ENCODE measurements at places on chromosomes 12 and 14. TPM values are rescaled to one million over a fixed set of nuclear protein-coding genes. Genes with fewer than 3 reads are reported as not detected.

PIK3C2G gene
- not detected for total RNA-seq

ADCY4 gene
- total RNA-seq = 36.5 TPM

POTEM gene
- total RNA-seq = not detected

C12orf56 gene
- not detected for total RNA-seq

SERPINA1 gene
- total RNA-seq = 3.9 TPM

HOMEZ gene
- total RNA-seq = 10.1 TPM

WNT5B gene
- total RNA-seq = 2.5 TPM

CLEC9A gene
- total RNA-seq = 0.15 TPM

C12orf54 gene
- not detected for total RNA-seq

GPD1 gene
- total RNA-seq = 9.5 TPM

LLPH gene
- 16.1 TPM for total RNA-seq

ACSM4 gene
- total RNA-seq = not detected

AKAP3 gene
- 3.4 TPM for total RNA-seq

SIX6 gene
- not detected for total RNA-seq

GLIPR1L2 gene
- total RNA-seq = 0.75 TPM

INHBC gene
- not detected for total RNA-seq

PLEKHH1 gene
- 3.5 TPM for total RNA-seq

SBNO1 gene
- 31.6 TPM for total RNA-seq

CDH24 gene
- 1.7 TPM for total RNA-seq

TC2N gene
- 5.5 TPM for total RNA-seq

REP15 gene
- 3.2 TPM for total RNA-seq

TPPP2 gene
- total RNA-seq = 0.28 TPM

FZD10 gene
- total RNA-seq = not detected

ANKRD33 gene
- total RNA-seq = not detected

FGF23 gene
- total RNA-seq = not detected

LMNTD1 gene
- total RNA-seq = not detected

AJUBA gene
- 11.5 TPM for total RNA-seq

RERGL gene
- total RNA-seq = 2.6 TPM

ESR2 gene
- total RNA-seq = 0.51 TPM

RFLNA gene
- total RNA-seq = 0.13 TPM

TBX3 gene
- total RNA-seq = 4.5 TPM

SOX5 gene
- total RNA-seq = 2.4 TPM

TOMM20L gene
- total RNA-seq = not detected

AMDHD1 gene
- total RNA-seq = 0.79 TPM

GYS2 gene
- total RNA-seq = not detected

PTGER2 gene
- 0.61 TPM for total RNA-seq

MYO1A gene
- total RNA-seq = not detected

TXNRD1 gene
- total RNA-seq = 86.1 TPM

BCL11B gene
- 0.13 TPM for total RNA-seq

KRT2 gene
- total RNA-seq = not detected

RNF212B gene
- total RNA-seq = not detected

RHEBL1 gene
- not detected for total RNA-seq

GPR65 gene
- 0.25 TPM for total RNA-seq

SLC6A15 gene
- total RNA-seq = not detected

APOF gene
- not detected for total RNA-seq

ITGB7 gene
- 1.2 TPM for total RNA-seq

SIX4 gene
- total RNA-seq = 0.67 TPM

PPP4R4 gene
- total RNA-seq = not detected
